ENCODE measurements at places on chromosomes 3 and 15.

GRCh38 chr15:48282216-48282615 lies 49.0 kb upstream of the DUT start:
- DNase-seq: no peak

DNA sequence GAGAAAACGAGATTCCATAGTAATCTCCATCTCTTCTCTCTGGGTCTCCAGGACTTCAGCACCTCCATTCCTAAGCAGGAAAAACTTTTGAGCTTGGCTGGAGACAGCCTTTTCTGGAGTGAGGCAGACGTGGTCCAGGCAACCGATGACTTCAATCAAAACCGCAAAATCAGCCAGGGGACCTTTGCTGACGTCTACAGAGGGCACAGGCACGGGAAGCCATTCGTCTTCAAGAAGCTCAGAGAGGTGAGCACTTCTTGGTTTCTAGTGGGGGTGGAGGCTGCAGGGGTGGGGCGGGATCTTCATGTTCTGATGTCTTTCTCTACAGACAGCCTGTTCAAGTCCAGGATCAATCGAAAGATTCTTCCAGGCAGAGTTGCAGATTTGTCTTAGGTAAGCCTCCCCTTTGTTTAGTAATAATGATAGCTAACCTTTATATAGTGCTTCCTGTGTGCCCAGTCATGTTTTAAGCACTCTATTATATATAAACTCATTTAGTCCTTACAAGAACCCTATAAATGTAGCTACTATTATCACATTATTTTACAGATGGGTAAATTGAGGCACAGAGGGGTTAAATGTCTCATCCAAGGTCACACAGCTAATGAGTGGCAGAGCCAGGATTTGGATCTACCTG lies 35.0 kb upstream of the TATDN2 start:
- no peak for DNase-seq

- no peak for DNase-seq
Measured at GRCh38 chr3:54955941-54956340, 28.1 kb upstream of the LRTM1 start.

- DNase-seq: no peak
Measured at GRCh38 chr3:127673191-127674100, 694 bp downstream of the ABTB1 start.

GRCh38 chr3:4750306-4750968 lies 228.8 kb upstream of the BHLHE40 start:
- DNase-seq: no peak

- no peak for DNase-seq
Measured at GRCh38 chr3:112074006-112074405, 12.2 kb upstream of the C3orf52 start.

- DNase-seq: no peak
Measured at GRCh38 chr3:99902091-99902490, 84.4 kb downstream of the CMSS1 start.

- DNase-seq: no peak
Measured at GRCh38 chr15:42591238-42591934, 16.0 kb downstream of the STARD9 start.

- DNase-seq: no peak
Measured at GRCh38 chr15:69164807-69165636, 4.6 kb downstream of the GLCE start.
